ENCODE measurements at places on chromosomes 12 and 14.

DNA sequence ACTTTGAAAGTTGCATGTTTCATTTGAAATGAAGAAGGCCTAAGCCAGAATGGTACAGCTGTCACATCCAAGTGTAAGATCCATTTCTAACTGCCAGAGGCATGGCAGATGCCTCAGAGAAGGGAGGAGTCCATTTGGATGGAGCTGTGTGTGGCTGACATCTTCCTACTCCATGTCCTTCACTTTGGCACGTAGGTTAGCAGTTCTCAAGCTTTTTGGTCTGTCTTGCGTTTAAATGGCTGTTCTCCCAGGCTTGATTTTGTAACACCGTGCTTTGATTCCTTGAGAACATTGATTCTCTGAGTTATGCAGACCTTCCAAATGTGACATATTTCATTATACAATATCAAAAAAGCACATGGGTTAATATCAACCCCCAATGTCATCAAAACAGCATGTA lies 23.4 kb downstream of the EML1 start:
- no peak for DNase-seq

DNA sequence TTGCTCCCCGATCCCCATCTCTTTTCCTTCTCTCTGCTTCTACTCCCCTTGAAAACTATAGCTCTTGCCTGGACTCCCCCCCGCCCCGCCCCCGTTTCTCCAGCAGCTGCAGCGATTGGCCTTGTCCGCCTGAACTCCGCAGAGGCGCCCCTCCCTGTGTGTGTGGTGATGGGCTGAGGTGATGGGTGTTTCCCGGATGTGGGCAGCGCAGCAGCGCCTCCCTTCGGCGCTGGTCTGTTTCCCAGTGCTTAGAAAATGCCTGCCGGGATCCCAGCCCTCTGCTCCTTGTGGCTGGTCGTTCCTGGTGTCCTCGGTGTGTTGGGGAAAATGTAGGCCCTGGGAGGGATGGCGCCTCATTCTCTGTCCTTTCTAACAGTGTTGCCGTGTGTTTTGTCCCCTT lies 43.3 kb downstream of the GALNT8 start:
- DNase-seq: no peak

GRCh38 chr14:99035712-99036610 lies 236.0 kb downstream of the BCL11B start:
- no peak for DNase-seq

DNA sequence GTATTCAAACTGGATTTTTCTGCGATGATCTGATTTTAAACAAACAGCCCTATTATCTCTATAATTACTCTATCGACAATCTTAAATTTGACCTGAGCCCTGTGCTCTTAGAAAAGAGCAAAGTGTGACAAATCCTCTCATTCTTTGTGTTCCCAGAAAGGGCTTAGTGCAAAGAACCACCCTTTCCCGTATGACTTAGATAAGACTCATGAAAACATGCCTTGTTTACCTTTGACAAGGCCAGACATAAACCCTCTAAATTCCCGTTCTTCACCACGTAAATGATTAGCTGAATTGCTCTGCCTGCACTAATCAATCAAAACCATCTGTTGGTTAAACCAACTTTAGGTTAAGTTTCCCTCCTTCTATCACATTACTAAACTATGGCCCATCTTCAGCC lies 285.7 kb upstream of the SEL1L start:
- DNase-seq: no peak
